ENCODE measurements at places on chromosomes 7 and 10.

DNA sequence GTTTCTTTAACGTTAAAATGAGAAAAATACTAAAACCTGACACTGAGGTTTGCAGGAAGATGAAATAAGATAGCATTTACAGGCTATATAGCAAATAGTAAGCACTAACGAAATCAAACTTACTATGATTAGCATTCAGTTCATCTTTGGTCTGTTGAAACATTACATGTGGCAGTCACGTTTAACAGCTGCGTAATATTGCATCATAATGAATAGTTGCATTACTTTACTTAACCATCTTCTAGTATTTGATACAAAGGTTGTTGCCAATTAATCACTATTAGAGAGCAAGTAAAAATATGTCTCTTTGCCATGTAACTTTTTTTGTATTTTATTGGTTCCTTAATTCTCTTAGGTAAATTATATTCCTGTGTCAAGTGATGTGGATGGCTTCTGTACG lies 131.8 kb upstream of the GHITM start:
- DNase-seq: no peak

- DNase-seq: no peak
Measured at GRCh38 chr7:157555313-157555712, 218.5 kb downstream of the DNAJB6 start.

- no peak for DNase-seq
Measured at GRCh38 chr10:61812052-61812721, 89.3 kb upstream of the ARID5B start.

DNA sequence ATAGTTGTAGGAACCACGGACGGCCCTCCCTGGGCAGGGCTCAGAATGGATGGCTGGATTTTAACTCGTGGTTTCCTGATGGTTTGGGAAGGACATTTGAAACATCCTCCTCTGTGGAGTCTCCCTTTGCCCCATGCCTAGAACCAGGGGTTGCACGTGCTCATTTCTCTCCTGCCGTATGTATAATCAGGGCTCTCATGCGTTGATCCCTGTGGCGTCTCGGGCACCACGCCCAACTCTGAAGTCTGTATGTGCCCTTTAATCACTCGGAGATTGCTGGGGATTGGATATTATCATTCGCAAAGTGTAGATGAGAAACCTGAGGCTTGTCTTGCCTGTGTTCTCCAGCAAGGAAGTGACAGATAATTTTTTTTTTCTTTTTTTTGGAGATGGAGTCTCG lies 257.1 kb downstream of the CAMK1D start:
- DNase-seq: peak; percentile 58

- DNase-seq: no peak
Measured at GRCh38 chr10:107611115-107611514, 446.6 kb upstream of the SORCS1 start.

GRCh38 chr7:76332078-76332477 lies 26.7 kb downstream of the YWHAG start:
- no peak for DNase-seq

DNA sequence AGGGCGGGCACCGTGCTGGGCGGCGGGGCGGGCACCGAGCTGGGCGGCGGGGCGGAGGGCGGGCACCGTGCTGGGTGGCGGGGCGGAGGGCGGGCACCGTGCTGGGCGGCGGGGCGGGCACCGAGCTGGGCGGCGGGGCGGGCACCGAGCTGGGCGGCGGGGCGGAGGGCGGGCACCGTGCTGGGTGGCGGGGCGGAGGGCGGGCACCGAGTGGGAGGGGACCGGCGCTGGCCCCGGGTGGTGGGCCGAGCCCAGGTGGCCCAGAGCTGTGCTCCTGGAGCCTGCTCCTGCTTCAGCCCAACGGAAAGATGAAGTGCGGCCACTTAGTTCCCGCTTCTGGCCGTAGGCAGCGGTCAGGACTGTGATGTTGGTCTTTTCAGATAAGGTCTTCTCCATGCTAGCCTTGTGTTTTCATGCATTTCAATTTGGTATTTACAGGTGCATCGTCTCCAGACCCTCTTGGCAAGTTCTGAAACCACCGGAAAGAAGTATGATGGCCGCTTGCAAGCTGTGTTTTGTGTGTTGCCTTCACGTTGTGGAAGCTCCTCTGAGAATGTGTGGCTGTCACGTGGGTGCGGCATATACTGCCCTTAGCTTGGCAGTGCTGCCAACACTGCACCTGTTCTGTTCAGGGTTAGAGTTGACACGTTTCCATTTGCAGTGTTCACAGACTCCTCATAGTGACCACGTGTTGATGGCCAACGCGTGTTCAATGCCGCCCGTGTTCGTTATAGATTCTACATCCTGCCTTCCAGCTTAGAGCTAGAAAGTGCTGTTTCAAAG lies 25.2 kb downstream of the IQCE start:
- DNase-seq: no peak

DNA sequence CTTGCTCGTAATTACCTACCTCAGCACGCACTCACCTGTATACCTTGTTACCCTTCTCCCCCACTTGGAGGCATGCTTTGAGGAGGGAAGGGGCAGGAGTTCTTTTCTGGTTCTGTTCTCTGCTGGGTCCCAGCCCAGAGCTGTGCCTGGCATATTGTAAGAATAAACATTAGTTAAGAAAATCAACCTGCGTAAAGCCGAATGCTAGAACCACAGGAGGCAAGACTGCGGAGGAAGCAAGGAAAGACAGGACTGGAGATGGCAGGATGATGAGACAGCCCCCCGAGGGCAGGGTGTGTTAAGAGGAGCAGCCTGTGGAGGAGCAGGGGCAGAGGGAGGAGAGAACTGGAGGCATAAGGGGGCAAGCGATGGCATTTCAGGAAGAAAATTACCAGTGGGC lies 9.5 kb downstream of the C10orf53 start:
- no peak for DNase-seq

GRCh38 chr10:15588151-15588550 lies 131.6 kb downstream of the ITGA8 start:
- no peak for DNase-seq

DNA sequence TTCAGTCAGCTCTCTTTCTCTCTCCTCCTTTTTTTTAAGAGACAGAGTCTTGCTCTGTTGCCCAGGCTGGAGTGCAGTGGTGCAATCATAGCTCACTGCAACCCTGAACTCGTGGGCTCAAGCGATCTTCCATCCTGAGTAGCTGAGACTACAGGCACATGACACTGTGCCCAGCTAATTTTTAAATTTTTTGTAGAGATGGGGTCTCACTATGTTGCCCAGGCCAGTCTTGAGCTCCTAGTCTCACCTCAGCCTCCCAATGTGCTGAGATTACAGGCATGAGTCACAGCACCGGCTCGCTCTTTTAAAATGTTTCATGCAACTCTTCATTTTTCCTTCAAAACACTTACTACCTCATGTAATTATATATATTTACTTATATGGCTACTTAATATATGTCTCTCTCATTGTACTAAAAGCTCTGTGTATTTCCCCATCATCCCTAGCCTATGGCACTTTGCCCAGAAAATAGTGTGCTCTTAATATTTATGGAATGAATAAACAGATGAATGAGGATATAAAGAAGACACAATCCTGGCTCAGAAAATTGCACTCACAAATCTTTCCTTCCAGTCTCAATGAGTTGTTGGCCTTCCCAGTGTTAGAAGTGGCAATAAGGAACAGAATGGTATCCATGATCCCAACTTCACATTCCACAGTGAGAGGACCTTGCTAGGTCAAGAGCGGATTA lies 33.9 kb downstream of the EBLN1 start:
- DNase-seq: no peak

GRCh38 chr10:75276069-75276872 lies 40.5 kb upstream of the COMTD1 start:
- DNase-seq: no peak

DNA sequence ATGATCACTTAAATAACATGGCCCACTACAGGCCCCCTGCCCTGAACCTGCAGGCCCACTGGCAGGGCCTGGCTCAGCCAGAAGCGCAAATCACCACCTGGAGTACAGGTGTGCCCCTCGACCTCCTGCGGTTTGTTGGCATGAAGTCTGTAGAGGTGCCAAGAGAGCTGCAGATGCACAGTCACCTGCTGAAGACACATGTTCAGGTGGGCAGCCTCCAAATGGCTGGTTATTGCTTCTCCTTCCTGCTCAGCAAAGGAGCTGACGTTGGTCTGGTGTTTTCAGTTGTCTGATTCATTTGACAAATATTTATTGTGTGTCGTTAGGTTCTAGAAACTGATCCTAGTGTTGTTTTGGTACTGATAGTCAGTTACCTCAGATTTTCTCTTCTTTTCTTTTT lies 29.0 kb downstream of the DHTKD1 start:
- DNase-seq: peak; percentile 54

DNA sequence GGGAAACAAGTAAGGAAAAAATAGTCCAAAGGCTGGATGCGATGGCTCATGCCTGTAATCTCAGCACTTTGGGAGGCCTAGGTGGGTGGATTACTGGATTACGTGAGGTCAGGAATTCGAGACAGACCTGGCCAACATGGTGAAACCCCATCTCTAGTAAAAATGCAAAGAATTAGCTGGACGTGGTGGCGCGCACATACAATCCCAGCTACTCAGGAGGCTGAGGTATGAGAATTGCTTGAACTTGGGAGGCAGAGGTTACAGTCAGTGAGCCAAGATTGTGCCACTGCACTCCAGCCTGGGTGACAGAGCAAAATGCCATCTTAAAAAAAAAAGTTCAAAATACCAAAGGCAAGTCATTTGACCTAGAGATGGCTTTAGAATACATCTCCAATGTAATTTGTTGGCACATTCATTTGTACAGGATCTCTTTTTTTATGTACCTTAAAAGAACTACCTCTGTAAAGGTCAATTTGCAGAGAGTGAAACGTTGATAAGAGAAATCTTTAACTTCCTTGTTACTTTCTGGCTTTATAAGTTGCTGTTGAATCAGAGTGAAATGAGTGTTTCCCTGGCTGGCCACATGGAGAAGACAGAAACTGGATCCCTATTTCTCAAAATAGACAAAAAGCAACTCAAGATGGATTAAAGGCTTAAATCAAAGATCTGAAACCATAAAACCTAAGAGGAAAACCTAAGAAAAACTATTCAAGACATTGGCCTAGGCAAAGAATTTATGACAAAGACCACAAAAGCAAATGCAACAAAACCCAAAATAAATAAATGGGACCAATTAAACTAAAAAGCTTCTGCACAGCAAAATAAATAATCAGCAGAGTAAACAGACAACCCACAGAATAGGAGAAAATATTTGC lies 260.7 kb downstream of the KLF6 start:
- DNase-seq: no peak

DNA sequence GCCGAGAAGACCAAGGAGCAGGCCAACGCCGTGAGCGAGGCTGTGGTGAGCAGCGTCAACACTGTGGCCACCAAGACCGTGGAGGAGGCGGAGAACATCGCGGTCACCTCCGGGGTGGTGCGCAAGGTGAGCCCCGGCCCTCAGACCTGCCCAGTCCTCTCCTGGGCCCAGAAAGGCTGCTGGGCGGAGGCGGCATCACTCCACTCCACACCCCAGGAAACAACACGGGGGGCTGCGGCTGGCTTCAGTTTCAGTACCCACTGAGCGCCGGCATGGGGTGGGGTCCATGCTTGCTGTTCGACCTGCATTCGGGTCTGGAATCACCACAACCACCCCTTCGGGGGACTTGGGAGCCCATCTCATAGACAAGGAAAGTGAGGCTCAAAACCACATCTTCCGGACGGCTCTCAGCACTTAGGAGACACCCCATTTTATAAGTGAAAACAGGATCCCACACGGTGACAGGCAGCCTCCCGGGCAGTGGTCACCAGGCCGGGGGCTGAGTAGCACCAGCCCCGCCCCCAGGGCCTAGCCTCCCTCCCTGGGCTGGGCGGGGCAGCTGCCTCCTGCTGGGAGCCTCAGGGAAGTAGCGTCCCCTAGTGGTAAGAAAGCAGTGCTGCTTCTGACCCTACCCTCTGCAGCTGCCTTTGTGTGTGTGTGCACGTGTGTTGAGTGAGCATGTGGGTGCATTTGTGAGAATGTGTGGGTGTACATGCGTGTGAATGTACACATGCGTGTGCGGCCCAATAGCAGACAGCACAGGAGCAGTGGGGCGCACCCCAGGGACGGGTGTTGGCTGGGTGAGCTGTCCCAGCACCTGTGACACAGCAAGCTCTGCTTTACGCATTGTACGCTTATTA lies 1.8 kb downstream of the SNCG start:
- DNase-seq: no peak

- DNase-seq: peak; percentile 67
Measured at GRCh38 chr7:77991656-77992055, 193.1 kb downstream of the PHTF2 start.

- DNase-seq: no peak
Measured at GRCh38 chr10:101770331-101771215, 5.3 kb downstream of the FGF8 start.

Measured in DMS79 (cell line).